ENCODE measurements at places on chromosomes 12 and 14.

GRCh38 chr14:69154779-69155178 is 1.9 kb upstream of the DCAF5 start:
- no peak for DNase-seq

- no peak for DNase-seq
These were observed 143.2 kb downstream of the ZFP36L1 start for GRCh38 chr14:68649476-68650189.

DNA sequence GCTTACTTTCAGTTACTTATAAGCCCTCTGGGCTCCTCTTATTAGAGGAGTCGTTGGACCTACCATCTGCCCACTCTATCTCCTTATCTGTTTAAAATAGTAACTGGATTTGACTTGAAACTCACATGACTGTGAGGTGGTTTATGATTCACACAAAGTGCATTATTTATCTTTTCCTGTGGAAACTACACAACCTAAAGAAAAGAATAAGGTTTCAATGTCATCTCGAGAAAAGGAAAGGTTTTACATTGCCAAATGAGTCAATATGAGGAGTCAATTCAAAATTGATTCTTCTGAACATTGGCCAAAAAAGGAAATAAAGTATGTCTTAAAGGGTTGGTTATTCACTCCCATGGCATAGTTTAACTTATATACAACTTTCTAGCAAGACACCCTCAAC is 225.0 kb upstream of the G2E3 start:
- no peak for DNase-seq

- DNase-seq = no peak
These were observed 34.6 kb downstream of the FZD10 start for GRCh38 chr12:130196827-130197226.

GRCh38 chr14:68268197-68268596 is 448.6 kb downstream of the RAD51B start:
- DNase-seq = no peak

DNA sequence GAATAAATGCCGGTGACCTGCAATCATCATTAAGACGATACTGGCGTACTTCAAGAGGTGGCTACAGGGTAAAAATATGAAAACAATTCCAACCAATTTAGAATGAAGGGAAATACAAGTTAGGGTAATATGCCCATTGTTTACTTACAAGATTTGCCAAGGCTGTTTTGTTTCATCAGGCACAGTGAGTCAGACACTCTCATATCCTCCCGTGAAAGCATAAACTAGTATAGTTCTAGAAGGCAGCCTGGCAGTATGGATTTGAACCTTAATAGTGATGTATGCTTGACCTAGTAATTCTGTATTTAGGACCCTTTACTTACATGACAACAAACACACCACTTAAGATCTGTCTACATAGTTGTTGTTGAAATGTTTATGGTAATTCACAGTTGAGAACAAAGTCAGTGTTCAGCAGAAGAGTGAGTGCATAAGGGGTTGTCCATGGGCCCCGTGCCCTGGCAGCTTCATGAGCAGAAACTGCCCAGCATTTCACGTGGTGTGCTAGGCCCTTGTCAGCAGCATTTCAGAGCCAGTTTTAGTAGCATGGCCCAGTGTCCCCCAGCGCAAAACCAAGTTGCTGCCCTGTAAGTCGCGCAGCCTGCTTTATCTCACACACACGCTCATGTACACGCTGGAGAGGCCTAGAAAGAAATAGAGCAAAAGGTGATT is 80.8 kb downstream of the EP400 start:
- DNase-seq = no peak

GRCh38 chr12:61574339-61574738 is 685.9 kb upstream of the USP15 start:
- DNase-seq = no peak

DNA sequence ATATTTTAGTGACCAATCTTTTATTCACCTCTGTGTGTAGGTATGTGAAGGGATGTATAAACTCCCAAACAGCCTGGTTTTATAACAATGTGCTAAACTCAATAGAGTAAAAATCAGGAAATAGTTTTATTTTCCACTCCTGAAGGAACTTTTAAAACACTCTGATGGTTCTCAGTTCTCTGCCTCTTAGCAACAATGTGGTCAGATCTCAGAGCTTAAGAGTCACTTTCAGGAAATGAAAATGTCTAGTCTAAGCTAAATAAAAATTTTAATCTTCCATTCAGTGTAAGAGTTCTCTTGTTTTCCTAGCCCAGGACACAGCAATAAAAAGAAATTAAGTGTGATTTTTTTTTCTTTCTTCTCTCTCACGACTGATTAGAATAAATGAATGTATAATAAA is 718.0 kb downstream of the C12orf50 start:
- DNase-seq = no peak

GRCh38 chr12:45775964-45776363 is 46.5 kb downstream of the ARID2 start:
- DNase-seq = no peak

- no peak for DNase-seq
These were observed 387.7 kb downstream of the TMTC2 start for GRCh38 chr12:83074358-83074894.

- no peak for DNase-seq
These were observed 481 bp downstream of the MAX start for GRCh38 chr14:65101631-65102440.

DNA sequence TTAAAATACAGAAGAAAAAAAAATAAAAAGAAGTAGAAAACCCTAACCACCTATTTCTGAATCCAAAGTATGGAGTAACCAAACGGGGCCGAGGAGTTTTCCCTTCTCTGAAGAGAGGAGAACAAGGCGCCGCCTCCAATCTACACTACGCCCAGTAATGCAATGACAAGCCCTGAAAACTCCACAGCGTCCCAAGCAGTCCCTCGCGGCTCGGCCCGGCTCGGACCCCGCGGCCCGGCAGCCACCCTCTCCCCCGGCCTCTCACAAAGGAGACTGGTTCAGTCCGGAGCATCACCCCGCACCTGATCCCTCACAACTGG is 371 bp downstream of the CHD8 start:
- DNase-seq = no peak

- DNase-seq = no peak
These were observed 352.6 kb downstream of the RAD51B start for GRCh38 chr14:68172216-68172615.

- DNase-seq = peak; percentile 27
These were observed 623.1 kb upstream of the LRFN5 start for GRCh38 chr14:40983604-40984003.

DNA sequence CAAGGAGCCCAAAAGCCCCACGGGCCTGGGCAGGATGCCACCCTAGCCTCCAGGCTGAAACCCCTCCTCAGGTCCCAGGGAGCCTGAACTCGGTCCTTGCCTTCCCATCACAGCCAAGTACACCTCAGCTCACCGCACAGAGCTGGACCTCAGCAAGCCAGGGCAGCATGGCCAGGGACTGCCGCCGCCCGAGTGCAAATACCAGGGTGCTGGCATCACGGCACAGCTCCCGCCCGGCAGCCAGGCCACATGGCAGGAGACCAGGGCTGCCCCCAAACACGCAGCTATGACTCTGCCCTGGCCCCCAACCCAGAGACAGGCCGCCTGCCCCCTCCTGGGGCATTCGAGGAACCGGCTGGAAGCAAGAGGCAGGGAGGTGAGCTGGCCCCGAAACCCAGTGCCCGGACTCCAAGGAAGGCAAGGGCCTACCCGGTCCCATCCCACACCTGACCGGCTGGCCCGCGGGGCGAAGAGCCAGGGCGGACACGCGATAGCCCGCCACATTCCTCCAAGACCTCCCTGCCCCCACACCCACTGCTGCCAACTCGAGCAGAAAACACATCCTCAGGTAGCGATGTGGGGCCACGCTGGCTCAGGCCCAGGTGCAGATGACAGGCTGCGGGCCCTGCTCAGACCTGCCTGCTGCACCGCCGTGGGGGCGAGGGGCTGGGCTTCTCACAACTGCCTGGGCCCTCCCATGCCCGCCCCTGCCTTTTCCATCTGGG is 2.7 kb downstream of the JAG2 start:
- no peak for DNase-seq

GRCh38 chr14:76490735-76491134 is 114.8 kb downstream of the ESRRB start:
- no peak for DNase-seq

GRCh38 chr14:75333606-75334548 is 55.2 kb downstream of the FOS start:
- no peak for DNase-seq

DNA sequence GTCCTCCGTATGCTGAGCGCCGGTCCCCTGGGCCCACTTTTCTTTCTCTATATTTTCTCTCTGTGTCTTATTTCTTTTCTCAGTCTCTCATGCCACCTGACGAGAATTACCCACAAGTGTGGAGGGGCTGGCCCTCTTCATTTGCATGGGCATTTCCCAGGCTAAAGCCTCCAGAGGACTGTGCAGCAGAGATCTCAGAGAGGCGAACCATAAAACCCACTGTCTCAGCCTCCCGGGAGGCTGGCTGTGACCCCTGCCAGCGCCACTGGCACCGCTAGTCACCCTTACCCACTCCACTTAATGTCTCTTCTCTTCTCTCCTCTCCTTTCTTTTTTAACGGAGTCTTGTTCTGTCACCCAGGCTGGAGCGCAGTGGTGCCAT is 7.1 kb upstream of the SERPINA9 start:
- DNase-seq = no peak
